CD4-positive, alpha-beta T cell treated with Interleukin-12 subunit alpha and Interleukin-12 subunit beta, for 1 hour (primary cell): ENCODE measurements at places on chromosomes 7 and 10.

DNA sequence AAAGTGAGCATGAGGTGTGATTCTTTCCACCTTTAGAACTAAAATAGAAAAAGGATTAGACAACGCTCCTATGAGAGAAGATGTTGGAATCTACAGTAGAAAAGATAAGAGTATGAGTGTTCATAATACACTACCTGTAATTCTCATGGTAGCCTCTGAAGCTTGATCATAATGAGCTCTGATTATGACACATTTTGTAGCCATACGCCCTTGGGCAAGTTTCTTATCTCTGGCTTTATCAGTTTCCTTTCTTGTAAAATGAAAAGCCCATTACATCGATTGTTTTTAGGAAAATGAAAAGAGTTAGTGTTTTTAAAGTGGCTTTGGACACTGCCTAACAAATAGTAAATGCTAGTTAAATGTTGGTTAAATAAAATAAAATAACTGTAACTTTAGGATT is 22.4 kb upstream of the PRSS58 start:
- no peak for DNase-seq

- no peak for DNase-seq
These were observed 242.6 kb upstream of the FZD8 start for GRCh38 chr10:35884657-35885071.

GRCh38 chr10:120818301-120818700 is 32.9 kb upstream of the WDR11 start:
- DNase-seq = no peak

DNA sequence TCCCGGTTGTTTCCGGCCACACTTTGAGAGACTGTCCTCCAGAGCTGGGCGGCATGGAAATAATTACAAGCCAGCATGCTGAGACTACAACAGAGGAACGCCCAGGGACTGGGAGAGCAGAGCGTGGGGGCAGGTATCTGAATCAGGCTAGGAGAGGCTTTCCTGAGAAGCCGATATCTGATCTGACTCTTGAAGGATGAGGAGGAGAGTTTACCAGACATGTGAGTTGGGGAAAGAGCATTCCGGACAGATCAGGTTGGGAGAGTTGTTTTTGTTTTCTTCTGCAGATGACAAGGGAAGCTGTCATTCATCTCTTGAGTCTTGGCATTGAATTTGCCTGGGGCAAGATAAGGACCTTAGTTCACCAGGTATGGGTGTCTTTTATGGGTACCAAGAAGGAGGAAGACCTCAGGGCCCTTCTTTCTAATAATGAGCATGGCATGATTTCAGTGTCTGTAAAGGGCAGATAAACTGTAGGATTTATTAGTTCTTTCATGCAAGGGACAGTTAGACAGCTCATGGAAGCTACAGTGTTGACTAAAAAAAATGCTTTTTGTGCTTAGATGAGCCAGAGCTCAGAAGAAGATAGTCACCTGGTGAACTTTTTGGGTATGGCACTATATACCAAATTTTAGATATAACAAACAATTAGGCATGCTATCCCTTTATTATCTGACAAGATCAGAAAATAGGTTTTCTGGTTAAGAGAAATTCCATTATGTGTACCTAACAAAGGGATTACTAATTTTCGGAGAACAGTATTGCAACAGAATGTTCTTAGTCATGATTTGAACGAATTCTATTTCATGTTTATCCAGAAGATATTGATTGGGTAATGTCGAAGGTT is 36.2 kb downstream of the WBP1L start:
- no peak for DNase-seq

GRCh38 chr7:28626221-28626620 is 213.9 kb downstream of the CREB5 start:
- DNase-seq = no peak

GRCh38 chr10:70041016-70041415 is 11.6 kb upstream of the MACROH2A2 start:
- DNase-seq = no peak

- DNase-seq = no peak
These were observed 156.4 kb downstream of the AOAH start for GRCh38 chr7:36567699-36568451.

DNA sequence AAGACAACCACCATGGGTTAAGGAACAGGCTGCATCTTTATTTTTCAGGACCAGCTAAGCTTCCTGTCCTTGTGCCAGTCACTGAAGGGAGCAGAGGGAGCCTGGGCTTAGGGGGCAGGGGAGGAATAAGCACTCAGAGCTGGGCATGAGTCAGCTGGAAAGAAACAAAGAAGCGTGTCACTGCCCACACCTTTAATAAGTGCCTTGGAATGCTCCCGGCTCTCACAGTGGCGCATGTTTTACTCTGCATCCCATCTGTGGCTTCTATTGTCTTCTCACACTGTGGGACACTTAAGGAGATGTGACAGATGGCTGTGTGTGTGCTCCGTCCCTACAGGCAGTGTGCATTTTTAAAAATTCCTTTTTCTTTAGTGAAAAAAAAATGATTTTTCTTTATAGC is 71.7 kb downstream of the MTURN start:
- DNase-seq = no peak

DNA sequence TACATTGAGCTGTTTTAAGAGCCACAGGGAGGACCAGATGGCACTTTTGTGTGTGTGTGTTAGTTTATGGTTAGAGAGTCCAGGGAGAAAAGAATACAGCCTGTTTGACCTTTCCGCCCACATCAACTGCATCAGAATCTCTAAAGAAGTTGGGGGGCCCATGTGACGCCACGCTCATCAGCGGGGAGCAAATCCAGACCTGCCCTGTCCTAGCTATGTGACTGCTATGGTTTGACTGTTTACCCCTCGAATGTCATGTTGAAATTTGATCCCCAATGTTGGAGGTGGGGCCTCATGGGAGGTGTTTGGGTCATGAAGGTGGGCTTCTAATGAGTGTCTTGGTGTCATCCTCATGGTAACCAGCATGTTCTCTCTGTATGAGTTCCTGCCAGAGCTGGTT is 128.0 kb downstream of the ADRA2A start:
- no peak for DNase-seq

GRCh38 chr10:79196470-79197461 is 128.0 kb downstream of the ZMIZ1 start:
- peak; percentile 68 for DNase-seq

- DNase-seq = no peak
These were observed 29.4 kb upstream of the GPR26 start for GRCh38 chr10:123636598-123637325.

DNA sequence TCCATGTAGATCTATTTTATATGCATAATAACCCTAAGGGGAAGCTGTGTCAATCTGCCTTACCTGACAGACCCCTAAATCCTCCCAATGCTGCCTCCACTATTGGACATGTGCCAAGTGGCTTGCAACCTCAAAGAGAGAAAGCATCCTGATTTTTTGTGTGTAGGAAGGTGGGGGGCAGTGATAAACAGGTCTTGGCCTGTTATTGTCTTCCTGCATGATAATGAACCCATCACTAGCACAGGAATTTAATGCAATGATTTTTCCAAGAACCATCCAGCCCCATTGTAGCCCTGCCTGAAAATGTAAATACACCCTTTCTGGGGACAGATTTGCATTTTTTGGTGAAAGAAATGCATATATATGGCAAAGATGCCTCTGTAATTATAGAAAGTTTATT is 850.2 kb downstream of the LRMDA start:
- no peak for DNase-seq

- DNase-seq = no peak
These were observed 39.0 kb downstream of the POR start for GRCh38 chr7:75953931-75954330.

GRCh38 chr7:130372402-130373165 is 7.7 kb upstream of the CPA1 start:
- no peak for DNase-seq
